Activated naive CD4-positive, alpha-beta T cell (primary cell): ENCODE measurements at places on chromosomes 6 and 20.

DNA sequence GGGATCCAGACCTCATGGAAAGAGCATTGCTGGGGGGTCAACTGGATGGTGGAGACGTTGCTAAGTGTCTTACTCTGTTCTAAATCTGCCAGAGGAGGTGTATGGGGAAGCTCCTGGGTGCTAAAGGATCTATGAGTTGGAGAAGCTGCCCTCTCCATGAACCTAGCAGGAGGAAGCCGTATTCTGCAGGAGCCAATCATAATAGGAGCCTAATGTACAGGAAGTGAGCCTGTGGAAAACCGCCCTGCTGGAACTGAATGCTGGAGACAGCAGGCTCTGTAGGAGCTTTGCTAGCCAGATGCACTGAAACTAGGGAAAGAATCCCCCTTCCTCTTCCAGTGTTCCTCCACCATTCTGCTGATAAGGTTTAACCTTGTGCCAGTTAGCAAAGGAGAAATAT, 10.9 kb downstream of the CASP8AP2 start:
- no peak for DNase-seq

DNA sequence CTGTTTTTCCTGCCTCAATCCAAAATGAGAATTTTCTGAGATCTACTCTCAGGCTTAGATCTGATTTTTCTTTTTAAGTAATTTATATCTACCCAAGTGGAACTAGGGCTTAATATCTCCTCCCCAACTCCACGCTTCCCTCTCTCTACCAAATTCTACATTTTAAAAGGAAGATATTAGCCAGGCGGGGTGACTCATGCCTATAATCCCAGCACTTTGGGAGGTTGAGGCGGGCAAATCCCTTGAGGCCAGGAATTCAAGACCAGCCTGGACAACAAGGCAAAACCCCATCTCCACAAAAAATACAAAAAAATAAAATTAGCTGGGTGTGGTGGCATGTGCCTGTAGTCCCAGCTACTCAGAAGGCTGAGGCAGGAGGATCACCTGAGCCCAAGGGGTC, 61.0 kb downstream of the MTFR2 start:
- DNase-seq = no peak

GRCh38 chr6:75210885-75211739, 5.3 kb upstream of the COL12A1 start:
- no peak for DNase-seq

GRCh38 chr6:37125774-37126492, 44.0 kb upstream of the PIM1 start:
- DNase-seq = no peak

DNA sequence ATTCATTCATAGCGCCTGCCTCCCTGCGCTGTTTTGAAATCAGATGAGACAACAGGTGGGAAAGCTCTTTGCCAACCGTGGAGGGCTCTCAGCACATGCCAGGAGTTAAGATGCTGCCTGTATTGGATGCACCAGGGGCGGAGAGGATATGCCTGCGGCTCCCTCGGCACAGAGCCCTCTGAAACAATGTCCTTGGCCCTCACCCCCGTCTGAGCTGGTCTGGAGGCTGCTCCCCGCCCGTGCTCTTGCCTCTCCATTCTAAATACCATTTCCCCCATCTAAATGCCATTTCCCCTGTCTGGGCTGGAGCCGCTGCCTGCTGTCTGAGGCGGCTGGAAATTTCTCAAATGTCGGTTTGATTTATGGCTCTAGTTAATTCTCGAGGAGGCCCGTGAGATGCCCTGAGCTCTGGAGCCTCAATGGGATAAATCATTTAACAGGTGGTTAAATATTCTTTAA, 50.8 kb upstream of the MLN start:
- DNase-seq = no peak

DNA sequence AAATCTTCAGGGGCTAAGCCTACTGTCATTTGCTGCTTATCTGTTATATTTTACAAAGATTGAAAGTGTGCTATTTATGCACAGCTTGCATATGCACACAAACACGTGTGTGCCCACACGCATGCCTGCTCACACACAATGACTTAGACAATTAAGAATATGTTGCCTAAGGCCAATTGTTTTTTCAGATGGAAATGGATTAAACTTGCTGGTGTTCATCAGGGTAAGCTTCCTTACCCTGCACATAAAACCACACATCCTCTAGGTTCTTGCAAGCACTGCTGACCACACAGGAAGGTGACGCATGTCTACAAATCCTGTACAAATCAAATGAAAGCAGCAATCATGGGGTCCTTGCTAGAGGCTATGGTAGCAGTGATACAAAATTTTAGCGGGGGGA, 58.4 kb downstream of the GJA10 start:
- no peak for DNase-seq

- no peak for DNase-seq
Observed at GRCh38 chr6:34095741-34096140, 50.1 kb downstream of the GRM4 start.

GRCh38 chr6:164039954-164040375, 625.4 kb downstream of the QKI start:
- peak; percentile 38 for DNase-seq

DNA sequence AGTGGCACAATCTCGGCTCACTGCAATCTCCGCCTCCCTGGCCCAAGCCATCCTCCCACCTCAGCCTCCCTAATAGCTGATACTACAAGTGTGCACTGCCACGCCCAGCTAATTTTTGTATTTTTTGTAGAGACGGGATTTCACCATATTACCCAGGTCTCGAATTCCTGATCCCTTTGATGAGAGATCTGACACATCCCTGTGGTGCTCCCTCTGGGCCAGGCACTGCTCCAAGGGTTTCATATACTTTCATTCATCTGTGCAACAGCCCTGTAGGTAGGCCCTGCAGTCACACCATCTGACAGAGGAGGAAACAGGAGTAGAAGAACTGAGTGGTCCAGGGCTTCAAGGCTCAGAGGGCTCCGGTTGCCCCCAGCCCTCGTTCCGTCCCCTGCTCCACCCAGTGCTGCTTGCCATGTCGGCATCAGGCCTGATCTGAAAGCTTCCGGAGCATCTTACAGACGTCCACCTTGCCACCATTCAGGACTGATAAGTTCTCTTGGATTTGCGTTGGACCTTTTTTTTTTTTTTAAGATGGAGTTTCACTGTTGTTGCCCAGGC, 3.3 kb downstream of the ZGPAT start:
- DNase-seq = no peak

GRCh38 chr20:10490706-10491105, 55.6 kb downstream of the SLX4IP start:
- DNase-seq = no peak

DNA sequence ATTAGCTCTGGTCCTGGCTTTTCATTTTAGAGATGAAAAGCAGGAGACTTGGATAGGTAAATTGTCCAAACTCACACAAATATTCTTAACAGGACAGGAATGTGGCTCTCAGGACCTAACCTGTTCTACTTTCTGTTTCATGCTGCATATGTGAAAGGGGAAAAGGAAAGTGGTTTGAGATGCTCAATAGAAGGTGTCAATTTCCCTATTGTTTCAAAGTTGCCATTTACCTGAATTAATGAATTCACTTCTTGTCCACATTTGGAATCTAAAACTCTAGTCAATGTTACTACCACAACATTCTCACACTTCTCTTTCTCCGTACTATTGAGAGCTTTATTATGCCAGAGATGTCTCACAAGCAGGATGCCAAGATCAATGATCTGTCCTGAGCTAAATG, 4.8 kb upstream of the EFHC1 start:
- DNase-seq = no peak

- DNase-seq = no peak
Observed at GRCh38 chr6:163513003-163513402, 98.5 kb downstream of the QKI start.

DNA sequence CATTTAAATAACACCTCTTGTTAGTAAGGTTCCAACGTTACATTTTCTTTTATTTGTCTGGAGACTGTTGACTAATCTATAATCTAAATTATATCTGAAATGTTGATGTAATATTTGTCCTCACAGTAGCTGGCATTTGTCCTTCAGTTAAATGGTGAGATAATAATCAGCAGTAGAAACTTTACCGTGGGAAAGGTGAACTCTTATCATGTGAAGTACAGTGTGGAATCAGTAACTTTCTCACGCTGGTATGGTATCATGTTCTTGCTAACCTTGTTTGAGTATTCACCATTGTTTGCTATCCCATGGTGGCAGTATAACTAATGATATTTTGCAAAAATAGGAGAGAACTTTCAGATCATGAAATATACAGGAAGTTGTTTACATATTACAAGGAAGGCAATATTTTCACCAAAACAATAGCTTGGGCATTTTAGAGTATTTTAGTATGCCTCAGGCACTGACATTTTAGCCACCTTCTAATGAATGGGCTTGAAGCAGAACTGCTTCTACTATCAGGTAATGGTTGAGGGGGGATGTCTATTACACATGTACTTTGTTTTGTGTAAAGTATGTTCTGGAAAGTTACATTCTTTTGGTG, 4.8 kb downstream of the GMNN start:
- no peak for DNase-seq

GRCh38 chr20:50272030-50272723, 81.5 kb downstream of the CEBPB start:
- no peak for DNase-seq

DNA sequence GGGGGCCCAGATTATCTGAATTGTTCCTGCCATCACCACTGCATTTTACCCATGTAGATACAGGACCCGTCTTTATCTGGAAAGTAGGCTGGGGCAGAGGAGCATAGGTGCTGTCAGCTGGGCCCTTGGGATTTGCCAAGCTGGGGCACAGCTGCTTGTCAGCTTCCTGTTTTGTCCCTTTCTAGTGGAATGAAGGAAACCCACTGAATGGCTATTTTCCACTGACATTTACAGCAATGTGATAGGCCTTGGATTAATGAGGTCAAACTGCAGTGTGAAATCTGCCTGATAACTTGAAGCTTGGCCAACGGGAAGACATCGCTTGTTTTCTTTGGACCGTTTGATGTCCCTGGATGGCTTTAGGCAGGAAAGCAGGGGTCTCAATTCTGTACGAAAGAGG, 6.7 kb downstream of the PPP1R16B start:
- no peak for DNase-seq

GRCh38 chr6:133546098-133546497, 304.9 kb downstream of the EYA4 start:
- DNase-seq = no peak

GRCh38 chr20:8646033-8646441, 422.9 kb upstream of the PLCB4 start:
- DNase-seq = no peak

DNA sequence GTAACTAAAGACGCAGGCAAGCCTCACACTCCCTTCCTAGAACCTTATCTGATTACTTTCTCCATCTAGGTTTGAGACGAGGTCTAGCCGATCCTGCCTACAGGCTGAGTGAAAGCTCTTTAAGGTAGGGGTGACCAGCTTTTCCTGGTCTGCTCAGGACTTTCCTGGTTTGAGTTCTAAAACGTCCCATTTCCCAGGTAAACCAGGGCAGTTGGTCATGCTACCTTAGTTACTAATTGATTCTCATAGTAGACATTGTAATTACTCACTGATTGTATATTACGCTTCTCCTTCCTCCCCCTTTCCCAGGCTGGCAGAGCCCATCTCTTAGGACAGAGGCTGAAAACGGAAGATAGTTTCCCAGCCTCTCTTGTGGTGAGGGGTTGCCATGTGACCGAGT, 27.9 kb upstream of the RSPO4 start:
- DNase-seq = no peak

GRCh38 chr6:144214622-144215401, 64.5 kb downstream of the STX11 start:
- DNase-seq = no peak

DNA sequence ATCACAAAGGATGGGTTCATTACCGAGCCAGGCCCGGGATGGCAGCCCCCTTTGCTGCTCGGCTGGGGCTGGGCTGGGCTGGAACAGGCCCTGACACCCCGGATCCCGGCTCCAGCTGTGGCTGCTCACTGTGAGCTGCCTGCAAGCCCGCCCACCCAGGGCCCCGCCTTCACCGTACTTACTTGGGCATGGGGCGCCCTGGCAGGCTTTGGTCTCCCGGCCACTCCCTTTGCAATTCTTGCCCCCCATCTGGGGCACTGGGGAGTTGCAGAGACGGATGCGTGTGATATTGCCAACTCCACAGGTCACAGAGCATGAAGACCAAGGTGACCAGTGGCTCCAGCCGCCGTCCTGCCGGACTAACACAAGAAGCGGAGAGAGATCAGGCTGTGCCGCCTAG, 16.7 kb downstream of the THBS2 start:
- DNase-seq = no peak

GRCh38 chr20:37991157-37991866, 41.9 kb downstream of the TTI1 start:
- no peak for DNase-seq

DNA sequence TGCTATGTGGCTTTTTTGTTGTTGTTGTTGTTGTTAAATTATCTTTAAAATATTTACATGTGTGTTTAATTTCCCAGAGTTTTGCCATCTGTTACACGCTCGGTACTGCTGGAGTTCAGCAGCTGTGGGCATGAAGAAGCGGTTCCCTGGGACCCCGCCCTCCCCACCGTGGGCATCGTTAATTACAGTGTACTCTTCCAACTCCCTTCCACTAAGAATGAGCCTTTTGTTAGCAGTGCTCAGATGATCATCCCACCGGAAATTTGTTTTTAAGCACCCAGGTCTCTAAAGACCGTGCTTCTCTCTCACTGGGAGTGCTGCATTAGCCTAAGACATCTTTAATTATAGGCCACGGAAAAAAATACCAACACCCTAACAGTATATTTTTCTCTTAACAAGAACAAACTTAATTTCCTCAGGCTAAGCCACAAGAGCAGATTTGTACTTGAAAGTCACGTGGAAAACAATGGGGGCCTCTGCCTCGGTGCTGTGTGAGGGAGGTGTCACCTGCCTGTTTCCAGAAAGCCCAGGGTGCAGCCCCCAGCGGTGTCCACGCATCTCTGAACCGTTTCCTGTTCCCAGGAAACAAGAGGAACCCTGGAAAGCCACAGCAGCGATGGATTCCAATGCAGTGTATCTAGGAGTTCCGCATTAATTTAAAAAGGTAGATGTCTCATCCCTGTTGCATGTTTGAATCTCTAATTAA, 113.3 kb upstream of the FRMD1 start:
- DNase-seq = no peak

DNA sequence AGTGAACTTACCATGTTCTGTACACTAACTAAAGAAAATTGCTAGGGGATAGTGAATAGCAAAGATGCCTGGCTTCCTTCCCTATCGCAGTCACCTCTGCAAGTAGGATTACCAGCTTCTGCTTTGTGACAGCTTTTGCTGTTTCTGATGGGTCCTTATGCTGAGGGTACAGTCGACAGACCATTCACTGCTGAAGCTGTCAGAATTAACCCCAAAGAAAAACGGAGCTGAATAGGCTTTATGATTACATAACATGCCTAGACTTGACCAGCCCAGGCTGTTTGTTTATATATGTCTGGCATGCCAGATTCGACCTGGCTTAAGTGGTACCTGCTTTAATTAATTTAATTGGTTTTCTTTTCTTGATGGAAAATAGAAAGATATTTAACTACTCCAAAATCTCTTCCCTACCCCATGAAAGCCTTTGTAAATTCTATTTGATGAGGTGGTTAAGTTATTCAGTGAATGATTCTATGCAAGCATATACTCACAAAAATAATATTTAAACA, 21.7 kb upstream of the PRELID3B start:
- no peak for DNase-seq

DNA sequence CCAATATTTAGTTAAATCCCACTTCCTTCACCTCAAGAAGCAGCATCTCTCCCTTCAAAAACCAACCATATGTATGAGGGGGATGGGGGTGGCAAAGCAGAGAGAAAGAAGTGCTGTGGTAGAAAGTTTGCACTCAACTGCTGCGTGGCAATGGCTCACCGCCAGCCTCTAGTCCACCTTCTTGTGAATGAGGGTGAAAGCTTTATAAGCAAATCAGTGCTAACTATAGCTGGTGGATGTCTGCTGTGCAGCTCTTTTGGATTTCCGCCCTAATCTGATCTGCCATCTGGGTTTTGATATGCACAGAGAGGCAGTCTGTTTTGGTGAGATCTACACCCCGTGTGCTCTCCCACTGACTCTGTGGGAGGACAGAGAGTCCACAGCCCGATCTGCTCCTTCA, 281.2 kb upstream of the SUPT3H start:
- no peak for DNase-seq
